Renal cortex interstitium (tissue), 15 donors: ENCODE measurements at places on chromosomes 6 and 20.

GRCh38 chr6:167840526-167841179 is 13.9 kb downstream of the AFDN start:
- DNase-seq, result no peak

DNA sequence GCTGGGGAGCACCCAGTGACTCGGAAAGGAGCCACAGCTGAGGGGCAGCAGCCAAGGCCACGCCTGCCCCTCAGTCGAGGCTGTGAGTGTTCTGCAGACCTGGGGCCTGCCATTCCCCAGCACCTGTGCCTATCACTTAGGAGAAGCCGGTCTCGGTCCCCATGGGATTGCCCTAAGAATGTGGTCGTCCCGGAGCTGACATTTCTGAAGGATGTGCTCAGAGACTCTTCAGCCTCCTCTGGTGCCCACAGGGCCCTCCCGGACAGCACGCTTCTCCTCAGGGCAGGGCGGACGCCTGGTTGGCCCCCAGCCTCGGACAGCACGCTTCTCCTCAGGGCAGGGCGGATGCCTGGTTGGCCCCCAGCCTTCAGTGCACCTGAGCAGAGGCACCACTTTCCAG is 223.9 kb downstream of the ERMARD start:
- DNase-seq, result no peak

DNA sequence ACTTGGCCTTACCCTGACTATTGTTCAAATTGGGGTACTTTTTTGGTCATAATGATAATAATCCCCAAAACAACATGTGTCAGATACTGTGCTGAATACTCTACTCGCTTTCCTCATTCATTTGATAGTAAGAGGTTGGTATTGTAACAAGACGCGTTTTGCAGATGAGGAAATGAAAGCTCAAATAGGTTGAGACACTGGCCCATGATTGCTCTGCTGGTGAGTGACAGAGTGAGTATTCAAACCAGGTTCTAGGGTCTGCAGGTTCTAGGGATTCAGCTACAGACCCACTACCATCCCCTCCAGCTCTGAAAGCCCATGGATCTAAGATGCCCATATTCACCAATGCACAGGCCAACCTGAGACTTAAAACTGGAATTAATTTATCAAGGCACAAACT is 1.3 kb upstream of the ENPP4 start:
- DNase-seq, result no peak

DNA sequence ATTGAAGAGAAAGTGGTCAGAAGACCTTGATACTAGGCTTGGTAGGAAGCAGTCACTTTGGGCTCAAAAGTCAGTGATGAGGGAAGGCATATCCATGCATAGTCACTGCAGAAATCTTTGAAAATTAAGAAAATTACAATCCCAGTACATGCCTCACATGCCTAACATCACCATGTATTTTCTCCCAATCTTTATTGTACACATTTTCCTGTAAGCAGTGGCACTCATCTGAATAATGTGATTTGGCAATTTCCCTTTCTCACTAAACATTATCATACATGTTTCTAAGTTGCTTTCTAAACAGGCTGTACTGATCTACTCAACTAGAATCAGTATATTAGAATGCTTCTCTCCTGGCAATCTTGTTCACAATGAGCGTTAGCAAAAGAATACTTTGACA is 280.7 kb upstream of the SUPT3H start:
- DNase-seq, result no peak

GRCh38 chr6:85561750-85562357 is 31.8 kb downstream of the SNX14 start:
- DNase-seq, result no peak

GRCh38 chr6:14816116-14816859 is 429.6 kb upstream of the JARID2 start:
- DNase-seq, result no peak

GRCh38 chr20:23178806-23179205 is 92.7 kb upstream of the CD93 start:
- no peak for DNase-seq

- DNase-seq, result no peak
Measured at GRCh38 chr20:31418307-31418706, 12.3 kb upstream of the DEFB121 start.
